Left cardiac atrium (tissue), 4 donors: ENCODE measurements at places on chromosomes 6 and 20.

- DNase-seq: peak; percentile 66
These were observed 16.9 kb upstream of the PTCRA start for GRCh38 chr6:42898891-42899361.

- DNase-seq: no peak
These were observed 114.3 kb downstream of the EYA2 start for GRCh38 chr20:47008842-47009518.

DNA sequence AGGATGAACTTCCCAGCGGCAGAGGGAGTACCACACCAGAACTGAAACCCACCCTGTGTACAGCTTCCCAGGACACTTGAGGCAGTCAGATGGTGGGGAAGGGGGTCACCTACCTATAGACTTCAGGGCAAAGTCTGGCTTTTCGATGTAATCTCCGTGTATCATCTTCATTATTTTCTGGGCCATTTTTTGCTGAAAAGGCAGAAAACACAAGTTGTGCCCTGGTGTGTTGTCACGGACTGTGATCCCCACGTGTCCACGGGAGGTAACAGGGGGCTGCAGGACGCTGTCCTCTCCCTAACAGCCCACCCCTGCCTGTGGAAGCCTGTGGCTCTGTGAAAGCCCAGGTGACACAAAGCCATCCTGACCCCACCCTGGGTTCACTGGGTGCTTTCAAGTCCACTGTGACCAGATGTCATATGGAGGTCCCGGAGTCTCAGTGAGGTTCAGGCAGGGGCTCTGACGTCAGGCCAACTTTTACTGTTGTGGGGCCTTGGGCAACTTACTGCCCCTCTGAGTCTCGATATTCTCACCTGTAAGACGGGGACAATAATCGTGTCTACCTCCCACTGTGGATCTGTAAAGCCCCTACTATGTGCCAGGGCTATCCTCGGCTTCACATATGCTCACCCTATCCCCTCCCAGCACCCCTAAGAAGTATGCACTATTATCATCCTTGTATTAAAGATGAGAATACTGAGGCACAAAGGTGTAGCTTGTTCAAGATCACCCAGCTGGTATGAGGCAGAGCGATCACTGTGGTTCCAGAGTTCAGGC lies 14.5 kb downstream of the SUN5 start:
- DNase-seq: no peak

GRCh38 chr20:10131732-10132345 lies 86.8 kb upstream of the SNAP25 start:
- DNase-seq: peak; percentile 76

DNA sequence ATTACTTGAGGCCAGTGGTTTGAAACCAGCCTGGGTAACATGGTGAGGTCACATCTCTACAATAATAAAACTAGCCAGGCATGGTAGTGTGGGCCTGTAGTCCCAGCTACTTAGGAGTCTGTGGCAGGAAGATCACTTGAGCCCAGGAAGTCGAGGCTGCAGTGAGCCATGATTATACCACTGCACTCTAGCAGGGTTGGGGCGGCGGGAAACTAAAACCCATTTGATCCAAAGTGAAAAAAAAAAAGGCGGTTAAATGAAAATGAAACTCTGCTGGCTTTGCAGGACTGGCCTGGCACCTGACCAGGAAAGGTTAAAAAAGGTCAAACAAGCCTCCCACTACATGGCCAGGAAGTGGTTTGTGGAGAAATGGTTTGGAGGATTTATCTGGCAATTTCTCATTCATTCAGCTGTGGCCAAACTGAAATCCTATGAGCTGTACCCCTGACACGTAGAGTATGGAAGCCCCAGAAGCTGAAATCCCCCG lies 36.6 kb downstream of the MTRES1 start:
- peak; percentile 33 for DNase-seq

- DNase-seq: no peak
These were observed 64.9 kb downstream of the FNDC1 start for GRCh38 chr6:159234102-159234553.

DNA sequence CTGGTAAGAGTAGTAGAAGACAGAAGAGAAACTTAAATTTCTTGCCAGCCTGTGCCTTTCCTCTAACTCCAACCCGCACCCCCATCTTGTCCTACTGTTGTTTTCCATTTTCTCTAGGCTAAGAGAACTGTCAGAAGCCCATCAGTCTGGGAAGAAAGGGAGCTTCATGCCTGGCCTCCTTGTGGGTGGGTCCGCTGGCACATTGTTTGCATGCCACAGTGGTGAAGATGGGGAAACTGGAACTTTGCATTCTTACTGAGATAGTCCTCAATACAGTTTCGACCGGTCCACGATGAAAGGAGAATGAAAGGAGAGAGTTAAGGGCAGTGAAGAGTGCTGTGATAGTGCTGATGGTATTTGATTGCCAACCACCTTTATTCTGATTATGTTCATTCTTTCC lies 103.1 kb downstream of the TCP11 start:
- DNase-seq: no peak

- no peak for DNase-seq
These were observed 7.4 kb downstream of the EPM2A start for GRCh38 chr6:145727817-145728388.

DNA sequence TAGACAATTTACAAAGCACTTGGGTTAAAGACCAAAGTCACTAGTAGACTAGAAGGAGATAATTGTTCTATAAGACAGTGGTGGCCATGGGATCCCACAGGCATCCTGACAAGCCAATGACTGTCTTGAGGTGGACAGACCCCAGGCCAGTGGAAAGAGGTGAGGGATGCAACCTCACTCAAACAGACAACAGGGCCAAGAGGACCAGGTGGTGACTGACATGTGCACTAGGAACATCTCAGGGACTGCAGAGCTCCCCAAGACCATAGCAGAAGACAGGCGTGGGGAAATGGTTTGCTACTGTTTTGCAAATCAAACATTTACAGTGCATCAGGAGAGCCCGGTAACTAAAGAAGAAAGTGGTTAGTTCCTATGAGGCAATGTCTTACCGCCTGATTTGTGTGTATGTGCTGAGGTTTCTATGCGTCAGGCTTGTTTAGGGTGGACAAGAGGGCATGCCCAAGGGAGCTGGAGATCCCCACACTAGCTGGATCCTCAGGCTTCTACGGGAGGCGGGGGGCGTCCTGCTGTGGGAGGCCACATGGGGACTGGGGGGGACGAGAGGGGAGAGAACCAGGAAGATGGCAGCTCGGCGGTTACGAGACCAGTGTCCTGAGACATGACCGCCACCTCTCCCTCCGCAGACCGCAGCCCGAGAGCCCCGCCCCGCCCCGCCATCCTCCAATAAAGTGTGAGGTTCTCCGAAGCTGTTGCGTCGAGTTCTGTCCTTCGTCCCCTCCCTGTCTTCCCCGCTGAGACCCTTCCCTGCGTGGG lies 623 bp upstream of the MRPS26 start:
- DNase-seq: peak; percentile 88

DNA sequence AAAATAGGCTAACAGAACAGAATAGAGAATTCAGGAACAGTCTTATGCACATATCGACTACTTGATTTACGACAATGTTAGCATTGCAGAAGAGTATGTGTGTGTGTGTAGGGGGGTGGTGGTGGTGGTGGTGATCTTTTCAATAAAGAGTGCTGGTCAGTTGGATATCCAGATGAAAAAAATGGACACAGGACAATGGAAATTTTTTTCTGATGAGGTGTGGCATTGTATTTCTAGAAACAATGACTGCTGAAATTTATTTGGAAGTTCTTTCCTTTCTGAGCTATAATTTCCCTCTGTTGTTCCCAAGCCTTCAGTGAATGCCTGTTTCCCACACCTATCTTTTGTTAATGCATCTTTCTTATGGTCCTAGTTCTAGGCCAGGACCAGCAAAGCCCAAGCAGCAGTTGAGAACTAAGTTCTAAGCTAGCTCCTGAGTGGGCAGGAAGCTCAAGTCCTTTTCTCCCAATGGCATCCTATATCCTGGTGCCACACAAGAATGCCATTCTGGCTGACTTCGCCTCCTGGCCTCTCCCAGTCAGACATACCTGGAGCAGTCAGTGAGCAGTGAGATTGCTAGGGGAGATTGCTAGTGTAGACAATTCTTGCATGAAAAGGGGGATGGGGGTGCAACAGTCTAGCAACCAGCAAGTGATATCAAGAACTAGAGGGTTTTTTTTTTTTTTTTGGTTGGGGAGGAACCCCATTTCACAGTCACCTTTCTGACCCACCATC lies 1.2 kb upstream of the TOX2 start:
- DNase-seq: no peak

DNA sequence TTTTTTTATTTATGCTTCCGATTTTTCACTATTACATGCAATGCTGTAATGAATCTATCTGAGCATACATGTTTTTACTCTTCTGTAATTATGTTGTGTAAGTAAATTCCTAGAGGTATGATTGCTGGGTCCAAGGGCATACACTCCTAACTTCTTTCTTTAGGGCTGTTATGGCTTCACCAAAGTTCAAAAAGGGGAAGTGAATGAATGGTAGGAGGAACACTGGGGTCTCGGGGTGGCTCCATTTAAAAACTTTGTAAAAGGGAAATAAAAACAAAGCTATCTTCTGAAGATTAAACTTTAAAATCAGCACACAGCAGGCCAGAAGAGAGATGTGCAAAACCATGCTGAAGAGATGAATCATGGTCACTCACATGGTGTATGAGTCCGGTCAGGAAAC lies 289.1 kb upstream of the SUPT3H start:
- no peak for DNase-seq

GRCh38 chr20:45372646-45373352 lies 5.3 kb downstream of the TP53TG5 start:
- peak; percentile 56 for DNase-seq

DNA sequence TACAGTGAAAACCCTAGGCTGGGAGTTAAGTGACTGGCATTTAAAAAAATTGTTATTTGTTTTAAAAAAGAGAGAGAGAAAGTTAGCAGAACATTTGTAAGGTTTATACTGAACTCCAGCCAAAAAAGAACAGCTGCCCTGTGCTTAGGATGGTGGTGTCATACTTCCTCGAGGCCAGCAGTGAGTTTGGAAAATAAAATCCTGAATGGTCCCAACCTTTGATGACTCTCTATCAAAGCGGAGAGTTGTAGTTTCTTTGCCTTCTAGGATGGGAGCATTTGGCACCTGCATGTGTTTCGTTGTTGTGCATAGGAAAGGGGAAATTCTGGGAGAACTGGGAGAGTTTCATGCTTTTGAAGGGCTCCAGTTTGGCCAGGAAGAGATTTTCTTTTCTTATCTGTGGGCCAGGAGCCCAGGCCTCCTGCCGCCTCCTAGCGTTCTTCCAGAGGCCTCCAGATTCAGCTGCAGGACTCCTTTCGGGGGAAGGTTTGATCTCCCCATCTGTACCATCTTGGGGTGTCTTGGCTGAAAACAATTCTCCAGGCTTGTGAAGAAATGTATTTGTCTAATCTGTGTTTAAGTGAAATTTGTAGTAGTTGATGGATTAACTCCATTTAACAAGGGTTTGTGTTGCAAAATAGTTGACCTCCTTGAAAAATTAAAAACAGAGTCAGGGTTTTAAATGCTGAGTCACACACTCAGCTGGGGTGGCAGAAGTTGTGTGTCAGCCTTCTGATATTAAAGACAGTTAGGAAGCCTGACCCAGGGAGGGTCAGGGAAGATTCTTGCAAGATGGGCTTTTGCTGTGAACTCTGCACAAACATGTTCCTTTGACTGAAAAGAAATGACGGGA lies 63.4 kb downstream of the TXNDC5 start:
- peak; percentile 25 for DNase-seq

GRCh38 chr6:106450653-106451052 lies 90.1 kb downstream of the CRYBG1 start:
- DNase-seq: no peak

DNA sequence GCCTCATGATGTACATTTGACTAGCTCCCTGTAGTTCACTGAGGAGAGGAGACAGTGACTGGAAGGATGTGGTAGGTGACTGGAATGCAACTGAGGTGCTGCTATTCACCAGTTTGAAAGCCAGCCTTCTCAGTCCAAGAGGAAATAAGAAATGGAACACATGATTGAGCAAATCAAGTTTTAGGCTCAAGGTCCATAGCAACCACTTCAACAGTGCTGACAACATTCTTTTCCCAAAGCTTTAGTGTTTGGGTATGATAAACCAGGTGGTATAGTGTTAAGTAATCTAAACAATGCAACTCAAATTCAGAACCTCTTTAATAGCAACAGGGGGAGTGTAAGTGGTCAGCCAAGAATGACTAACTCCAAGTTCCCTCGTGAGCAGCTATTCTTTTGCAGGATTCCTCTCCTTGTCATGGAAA lies 9.2 kb downstream of the ZHX3 start:
- no peak for DNase-seq

GRCh38 chr6:143205991-143206390 lies 145.3 kb downstream of the AIG1 start:
- DNase-seq: no peak

DNA sequence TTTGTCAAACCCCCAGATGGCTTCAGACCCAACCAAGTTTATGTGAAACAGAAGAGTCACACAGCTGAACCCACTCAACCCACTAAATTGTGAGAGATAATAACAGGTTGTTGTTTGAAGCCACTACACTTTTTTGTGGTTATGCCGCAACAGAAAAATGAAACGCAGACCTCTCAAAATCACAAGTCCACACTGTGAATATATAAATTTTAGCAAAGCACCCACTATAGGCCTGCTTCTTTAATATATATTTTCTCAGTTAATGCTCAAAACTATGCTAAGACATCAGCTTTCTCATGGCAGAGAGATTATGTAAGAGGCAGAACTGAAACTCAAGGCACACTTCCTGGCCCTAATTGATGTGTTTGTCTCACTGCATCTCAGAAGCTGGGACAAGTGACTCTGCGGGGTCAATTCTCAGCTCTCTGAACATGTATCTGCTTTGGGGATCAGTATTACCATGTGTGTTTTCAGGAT lies 27.7 kb downstream of the MAP3K5 start:
- no peak for DNase-seq

GRCh38 chr6:163019926-163020325 lies 292.2 kb downstream of the PACRG start:
- no peak for DNase-seq

- DNase-seq: no peak
These were observed 10.3 kb downstream of the KIF25 start for GRCh38 chr6:168007592-168008338.

GRCh38 chr6:85402922-85403321 lies 47.0 kb upstream of the NT5E start:
- DNase-seq: no peak

- no peak for DNase-seq
These were observed 65.1 kb downstream of the CBFA2T2 start for GRCh38 chr20:33554914-33555420.

DNA sequence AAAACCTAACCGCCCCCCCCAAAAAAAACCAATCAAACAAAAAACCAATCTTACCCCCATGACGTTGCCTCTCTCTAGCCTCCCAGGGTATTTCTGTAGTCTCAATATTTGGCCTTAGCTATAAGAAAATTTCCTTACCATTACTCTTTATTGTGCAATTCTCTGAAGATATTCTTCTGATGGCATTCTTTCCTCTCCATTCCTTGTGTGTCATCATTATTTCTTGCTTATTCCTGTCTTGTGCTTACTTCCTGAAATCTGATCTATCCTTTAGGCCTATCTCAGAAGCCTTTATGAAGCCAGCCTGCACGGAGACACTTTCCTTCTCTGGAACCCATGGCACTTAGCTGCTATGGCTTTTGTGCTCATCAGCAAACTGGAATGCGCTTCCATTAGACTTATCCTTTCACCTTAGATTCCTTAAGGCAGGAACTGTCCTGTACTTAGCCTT lies 65.9 kb upstream of the DDR1 start:
- no peak for DNase-seq

GRCh38 chr6:142757852-142758628 lies 186.9 kb downstream of the HIVEP2 start:
- DNase-seq: peak; percentile 26

- DNase-seq: no peak
These were observed 42.5 kb upstream of the TGM3 start for GRCh38 chr20:2253256-2253655.
